ENCODE measurements at places on chromosomes 2 and 18.

DNA sequence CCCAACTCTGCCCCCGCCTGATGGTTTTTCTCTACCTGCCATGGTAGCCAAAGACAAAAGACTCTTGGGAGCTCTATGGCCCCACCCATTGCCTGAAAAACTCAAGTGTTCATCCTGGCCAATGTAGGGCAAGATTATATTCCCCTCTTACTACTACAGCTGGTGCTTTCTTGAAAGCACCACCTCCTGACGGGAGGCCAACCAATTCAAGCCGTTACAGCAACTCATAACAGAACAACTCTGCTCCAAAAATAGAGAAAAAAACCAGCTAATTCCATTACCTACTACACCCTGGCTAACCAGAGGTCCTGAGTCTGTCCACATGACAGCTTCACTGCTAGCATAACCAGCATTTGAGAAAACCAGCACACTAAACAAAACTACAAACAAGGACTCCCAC, 127.5 kb upstream of the GAREM1 start:
- no peak for DNase-seq

GRCh38 chr18:56284319-56284718, 354.1 kb downstream of the TXNL1 start:
- DNase-seq = no peak

- no peak for DNase-seq
Measured at GRCh38 chr18:45494811-45495210, 120.5 kb upstream of the SLC14A2 start.

DNA sequence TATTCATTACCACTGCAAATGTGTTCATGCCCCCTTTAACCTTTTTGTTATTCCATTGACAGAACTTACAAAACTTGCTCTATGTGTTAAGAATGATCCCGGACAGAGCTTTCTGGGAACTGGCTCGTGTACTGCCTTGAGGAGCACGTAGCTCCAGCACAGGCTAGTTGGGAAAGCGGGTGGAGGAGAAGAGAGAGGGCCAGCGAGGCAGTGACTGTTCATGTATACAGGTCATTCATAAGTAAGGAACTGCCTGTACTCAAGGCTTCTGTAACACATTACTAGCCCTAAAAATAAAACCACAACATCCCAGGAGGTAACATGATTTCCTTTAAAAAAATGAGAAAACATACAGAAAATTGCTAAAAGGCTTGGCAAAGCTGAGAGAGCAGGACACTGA, 109.0 kb downstream of the STK39 start:
- DNase-seq = no peak

- DNase-seq = no peak
Measured at GRCh38 chr2:181894381-181894780, 2.9 kb downstream of the ITPRID2 start.

DNA sequence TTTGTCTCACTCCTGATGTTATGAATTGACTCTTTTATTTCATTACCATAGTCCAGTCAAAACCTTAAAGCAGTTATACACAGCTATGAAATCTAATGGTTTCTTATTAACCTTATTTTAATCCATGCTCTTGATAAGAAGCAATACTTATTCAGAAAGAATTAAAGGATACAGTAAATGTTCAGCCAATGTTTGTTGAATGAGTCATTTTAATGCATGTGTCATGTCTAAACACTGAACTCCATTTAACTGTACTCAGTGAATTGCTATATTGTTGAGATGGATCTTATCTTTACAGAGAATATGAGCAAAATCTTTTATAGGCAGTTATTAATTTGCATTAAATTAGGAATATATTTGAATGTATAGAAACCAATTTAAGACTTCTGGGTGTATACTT, 135.1 kb upstream of the TFPI start:
- DNase-seq = no peak

Measured in activated CD4-positive, alpha-beta T cell treated with anti-CD3 and anti-CD28 coated beads for 48 hours (primary cell).